ENCODE measurements at places on chromosomes 12 and 14.

- no peak for DNase-seq
Observed at GRCh38 chr12:63036974-63037335, 102.0 kb upstream of the PPM1H start.

- no peak for DNase-seq
Observed at GRCh38 chr14:24330973-24331674, 3.7 kb downstream of the ADCY4 start.

DNA sequence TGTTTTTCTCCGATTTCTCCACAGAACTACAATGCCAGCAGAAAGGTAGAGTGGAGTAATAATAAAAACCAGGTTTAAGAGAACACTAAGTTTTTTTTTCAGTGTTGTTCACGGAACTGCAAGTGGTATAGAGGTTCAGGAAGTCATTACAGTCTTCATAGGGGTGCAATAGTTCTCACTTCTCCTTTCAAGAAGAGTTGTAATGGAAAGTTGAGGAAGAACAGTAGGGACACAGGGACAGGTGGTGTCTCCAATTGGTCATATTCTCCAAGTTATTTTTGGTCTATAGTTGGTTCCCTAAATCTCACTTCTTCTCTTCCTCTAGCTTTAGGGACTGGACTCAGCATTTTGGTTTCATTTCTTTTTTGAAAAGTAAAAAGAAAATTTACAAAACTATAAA lies 894.0 kb downstream of the NRXN3 start:
- no peak for DNase-seq

- peak; percentile 72 for DNase-seq
Observed at GRCh38 chr12:111396726-111397445, 8.8 kb upstream of the SH2B3 start.

GRCh38 chr12:39852346-39852745 lies 232.7 kb upstream of the ABCD2 start:
- no peak for DNase-seq

GRCh38 chr12:94149119-94149780 lies 873 bp downstream of the PLXNC1 start:
- DNase-seq = peak; percentile 42

DNA sequence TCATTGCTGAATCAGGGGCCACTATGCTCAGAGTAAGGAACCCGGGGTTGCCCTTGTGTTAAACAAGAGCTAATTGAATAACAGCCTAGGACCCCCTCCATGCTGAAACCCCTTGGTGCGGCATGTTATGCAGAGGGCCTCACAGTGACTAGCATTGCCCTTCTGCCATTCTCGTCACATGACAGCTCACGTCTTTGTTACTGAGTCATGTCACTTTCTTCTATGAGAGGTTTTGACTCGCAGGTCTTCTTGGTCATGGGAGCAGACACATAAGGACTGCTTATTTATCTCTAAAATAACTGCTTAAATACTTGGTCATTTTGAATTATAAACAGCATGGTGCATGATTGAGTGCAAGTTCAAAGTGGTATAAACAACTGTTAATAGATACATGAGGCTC lies 24.9 kb downstream of the TCTN1 start:
- DNase-seq = no peak

DNA sequence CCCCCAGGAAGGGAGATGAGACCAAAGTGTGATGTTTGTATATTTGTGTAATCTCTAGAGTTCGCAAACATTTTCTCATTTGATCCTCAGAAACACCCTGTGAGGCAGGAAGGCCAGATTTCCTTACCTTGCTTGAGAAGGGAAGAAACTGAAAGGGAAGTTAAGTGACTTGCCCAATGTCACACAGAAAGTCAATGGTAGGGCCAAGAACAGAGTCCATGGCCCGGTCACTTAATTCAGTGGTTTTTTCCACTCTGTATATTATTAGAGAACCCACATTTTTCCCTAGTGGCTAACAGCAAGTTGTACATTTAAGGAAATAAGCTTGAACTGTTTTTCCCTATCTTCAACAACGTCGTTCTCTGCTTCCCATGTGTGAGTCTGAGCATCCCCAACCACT lies 25.6 kb upstream of the CHPT1 start:
- DNase-seq = no peak

DNA sequence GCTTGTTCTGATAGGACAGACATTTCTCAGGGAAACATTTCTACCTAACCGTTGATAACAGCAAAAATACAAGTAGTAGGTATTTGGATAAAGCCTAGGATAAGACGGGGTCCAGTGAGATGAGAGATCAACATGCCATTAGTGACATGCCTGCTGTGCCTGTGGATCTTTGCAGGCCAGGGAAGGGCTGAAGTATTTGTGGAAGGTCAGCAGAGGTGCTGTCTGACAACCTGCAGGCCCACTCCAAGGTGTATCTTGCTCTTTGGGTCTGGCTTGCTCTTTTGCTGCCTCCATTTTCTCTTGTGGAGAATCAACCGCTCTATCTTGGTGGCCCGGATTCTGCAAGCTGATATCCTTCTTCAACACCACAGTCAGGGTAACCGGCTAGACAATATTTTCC lies 46.7 kb downstream of the MSRB3 start:
- no peak for DNase-seq

DNA sequence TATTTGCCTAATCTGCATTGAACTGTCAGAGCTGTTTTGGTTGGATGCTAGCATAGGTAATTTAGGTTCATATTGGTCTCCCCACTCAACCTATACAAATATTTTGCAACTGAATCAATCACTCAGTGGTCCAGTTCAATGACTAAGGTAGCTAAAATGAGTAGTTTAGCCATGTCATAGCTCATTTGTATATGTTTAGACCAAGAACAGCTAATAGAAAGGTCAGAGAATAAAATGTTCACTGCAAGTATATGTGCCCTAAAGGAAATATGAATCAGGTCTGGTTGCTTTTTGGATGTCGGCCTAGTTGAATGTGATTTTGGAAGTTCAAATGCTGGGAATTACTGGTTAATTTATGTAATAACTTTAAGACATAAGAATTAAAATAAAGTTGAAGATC lies 883.9 kb downstream of the LRFN5 start:
- no peak for DNase-seq

DNA sequence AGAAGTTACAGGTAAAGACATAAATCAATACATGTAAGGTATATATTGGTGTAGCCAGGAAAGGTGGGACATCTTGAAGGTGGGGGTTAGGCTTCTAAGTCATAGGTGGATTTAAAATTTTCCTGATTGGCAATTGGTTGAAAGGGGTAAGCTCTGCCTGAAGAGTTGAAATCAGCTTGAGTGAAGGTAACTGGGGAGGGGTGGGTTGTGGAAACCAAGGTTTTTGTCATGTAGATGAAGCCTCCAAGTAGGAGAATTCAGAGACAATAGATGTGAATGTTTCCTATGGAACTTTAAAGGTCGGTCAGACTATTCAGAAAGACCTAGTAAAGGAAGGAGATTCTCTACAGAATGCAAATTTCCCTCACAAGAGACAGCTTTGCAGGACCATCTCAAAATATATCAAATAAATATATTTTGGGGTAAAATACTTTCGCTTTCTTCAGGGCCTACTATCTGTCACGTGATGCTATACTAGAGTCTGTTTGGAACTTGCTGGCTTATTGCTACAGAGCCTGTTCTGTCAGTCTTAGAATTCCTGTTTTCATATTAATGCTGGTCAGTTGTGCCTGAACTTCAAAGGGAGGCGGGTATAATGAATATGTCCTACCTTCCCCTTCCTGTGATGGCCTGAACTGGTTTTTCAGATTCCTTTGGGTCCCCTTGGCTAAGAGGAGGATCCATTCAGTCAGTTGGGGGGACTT lies 20.6 kb upstream of the SPATA7 start:
- no peak for DNase-seq

GRCh38 chr12:121996050-121996944 lies 25.4 kb upstream of the BCL7A start:
- DNase-seq = no peak

DNA sequence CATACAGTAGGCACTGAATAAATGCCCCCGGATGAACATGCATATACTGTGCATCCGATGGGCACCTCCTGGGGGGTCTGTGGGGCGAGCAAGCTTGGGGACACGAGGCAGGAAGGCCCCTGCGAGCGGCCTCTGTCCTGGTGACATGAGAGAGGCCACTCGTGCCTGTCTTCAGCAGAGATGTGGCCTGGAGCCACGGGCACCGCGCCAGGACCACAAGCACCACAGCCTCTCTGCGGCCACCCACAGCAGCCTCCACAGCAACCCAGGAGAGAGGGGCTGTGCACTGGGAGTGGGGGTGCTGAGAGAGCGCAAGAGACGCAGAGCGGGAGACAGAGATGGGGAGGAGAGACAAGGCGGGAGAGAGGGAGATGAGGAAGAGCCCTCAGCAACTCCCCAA lies 118.5 kb downstream of the RFLNA start:
- no peak for DNase-seq

GRCh38 chr12:113573148-113573547 lies 101.5 kb upstream of the LHX5 start:
- DNase-seq = no peak

- peak; percentile 73 for DNase-seq
Observed at GRCh38 chr14:91059576-91060350, 678 bp downstream of the RPS6KA5 start.

- no peak for DNase-seq
Observed at GRCh38 chr14:95666450-95666849, 19.8 kb upstream of the TCL1B start.

- DNase-seq = peak; percentile 56
Observed at GRCh38 chr12:91361864-91362263, 179.2 kb upstream of the DCN start.

DNA sequence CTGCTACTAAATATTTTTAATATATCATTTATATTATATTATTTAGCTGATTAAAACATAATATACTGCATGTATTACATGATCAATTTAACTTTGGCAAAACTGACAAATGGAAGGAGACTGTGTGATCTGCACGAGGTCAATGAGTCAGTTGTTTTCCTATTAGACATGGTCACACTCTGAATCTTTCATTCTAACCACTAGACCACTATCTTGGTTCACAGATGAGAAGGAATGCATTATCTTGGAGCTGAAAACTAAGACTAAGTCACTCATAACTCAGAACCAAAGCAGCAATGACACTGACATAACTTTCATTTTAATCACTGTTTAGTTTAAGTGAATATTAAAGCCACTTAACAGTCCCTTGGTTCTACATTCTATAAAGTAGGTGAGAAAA lies 37.4 kb downstream of the GNPTAB start:
- DNase-seq = no peak

- no peak for DNase-seq
Observed at GRCh38 chr14:98913967-98914650, 357.9 kb downstream of the BCL11B start.

DNA sequence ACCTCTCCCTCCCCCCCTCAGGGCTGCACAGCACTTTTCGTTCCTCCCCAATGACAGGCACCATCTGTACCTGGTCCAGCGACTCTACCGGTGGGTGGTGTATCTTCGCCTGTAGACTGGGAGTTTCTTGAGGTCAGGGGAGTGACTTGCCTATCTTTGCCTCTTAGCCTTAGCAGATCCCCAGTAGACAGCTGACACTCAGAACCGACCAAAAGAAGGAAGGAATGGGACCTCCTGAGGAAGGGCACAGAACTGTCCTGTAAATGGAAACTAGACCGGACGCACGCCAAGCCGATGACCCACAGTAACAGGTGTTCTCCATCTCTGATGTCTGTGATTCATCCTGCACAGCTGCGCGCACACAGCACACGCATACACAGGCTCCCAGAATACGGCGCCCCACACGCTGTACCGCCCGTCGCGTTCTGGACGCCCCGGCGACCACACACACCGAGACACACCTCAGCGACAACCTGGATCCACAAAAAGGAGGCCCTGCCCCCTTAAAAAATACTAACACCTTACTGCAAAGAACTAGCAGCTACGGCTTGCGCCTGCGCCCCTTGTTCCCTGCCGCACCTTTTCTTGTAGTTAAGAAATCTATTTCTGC lies 673 bp upstream of the TTC9 start:
- peak; percentile 71 for DNase-seq

DNA sequence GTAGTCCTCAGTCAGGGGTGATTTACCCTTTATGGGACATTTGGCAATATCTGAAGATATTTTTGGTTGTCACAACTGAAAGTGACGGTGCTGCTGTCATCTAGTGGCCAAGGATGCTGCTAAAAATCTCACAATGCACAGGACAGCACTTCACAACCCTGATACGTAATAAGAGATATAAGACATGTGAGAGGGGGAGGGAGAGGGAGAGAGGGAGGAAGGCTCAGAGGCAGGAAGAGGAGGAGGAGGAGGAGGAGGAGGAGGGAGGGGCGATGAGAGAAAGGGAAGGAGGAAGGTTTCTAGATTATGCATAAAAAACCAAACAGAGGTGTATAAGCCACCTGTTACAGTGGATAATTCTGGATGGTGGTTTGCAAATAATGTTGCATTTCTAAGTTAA lies 14.3 kb downstream of the MYL2 start:
- no peak for DNase-seq

DNA sequence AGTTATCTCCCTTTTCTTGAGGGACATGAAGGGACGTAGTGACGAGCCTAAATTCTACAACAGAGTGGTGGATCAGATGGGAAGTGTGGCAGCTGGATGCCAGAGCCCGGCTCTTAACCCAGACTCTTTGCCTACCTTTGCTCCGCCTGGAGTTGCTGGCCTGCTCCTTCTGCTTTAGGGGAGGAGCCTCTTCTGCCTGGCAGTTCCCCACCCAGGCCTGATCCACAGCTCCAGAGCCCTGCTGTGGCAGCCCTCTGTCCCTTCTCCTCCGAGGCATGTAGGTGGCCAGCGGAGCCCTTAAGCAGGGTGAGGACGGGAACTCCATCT lies 2.3 kb upstream of the PRPH start:
- peak; percentile 86 for DNase-seq

- DNase-seq = peak; percentile 64
Observed at GRCh38 chr14:36208690-36209278, 32.3 kb upstream of the PTCSC3 start.

GRCh38 chr12:38625306-38625705 lies 280.1 kb downstream of the CPNE8 start:
- DNase-seq = no peak

- DNase-seq = no peak
Observed at GRCh38 chr12:92402415-92402814, 256.8 kb upstream of the BTG1 start.

DNA sequence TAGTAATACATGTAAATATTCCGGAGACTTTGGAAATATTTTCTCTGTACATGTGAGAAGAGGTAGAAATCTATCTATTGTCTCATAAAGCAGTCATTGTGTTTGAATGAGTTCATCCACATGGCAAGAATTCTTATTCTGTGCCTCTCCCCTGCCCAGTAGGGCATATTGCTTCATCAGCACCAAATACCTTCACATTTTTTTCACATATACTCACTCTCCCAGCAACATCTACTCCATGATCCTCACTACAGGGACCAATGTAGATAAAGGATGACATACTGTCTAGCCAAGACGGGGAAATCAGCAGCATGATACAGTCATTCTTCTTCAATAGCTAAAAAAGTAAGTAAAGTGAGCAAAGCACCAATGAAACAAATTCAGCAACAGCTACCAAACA lies 1.3 kb upstream of the TAS2R14 start:
- DNase-seq = no peak

Data from NCI-H2171 treated with DMSO at 0.1 percent for 48 hours (cell line).